ENCODE measurements at places on chromosomes 2 and 18.

- no peak for DNase-seq
These were observed 64.5 kb upstream of the NPAS2 start for GRCh38 chr2:100755441-100755840.

- DNase-seq = no peak
These were observed 149.5 kb upstream of the RBBP8 start for GRCh38 chr18:22783662-22784076.

GRCh38 chr2:31107591-31108300, 30.5 kb downstream of the GALNT14 start:
- no peak for DNase-seq

DNA sequence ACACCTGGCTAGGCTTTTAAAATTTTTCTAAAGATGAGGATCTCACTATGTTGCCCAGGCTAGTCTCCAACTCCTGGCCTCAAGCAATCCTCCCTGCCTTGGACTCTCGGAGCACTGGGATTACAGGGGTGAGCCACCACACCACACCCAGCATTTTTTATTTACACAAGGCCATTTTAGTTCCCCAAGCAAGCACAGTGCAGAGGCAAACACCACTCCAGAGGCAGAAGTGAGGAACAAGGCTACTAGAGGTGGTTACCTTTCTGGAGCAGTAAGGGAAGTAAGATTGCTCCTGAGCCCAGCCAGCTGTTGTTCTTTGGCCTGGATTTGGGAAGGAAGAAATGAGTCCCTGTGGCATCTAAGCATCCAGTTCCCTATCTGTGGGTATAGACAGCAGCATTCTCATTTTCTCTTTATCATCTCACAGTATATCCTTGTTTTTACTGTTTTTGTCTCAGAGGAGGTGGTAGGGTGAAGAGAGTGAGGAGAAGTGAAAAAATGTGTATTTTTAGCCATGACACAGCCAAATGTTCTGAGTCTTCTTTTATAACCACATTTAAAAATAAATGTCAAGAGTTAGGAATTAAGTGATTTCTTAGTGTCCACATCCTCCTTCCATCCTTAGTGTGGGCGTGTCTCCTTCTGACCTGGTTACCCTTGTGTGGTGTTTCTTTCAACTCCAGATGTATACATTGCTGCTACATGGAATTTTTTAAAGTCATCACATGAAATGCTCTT, 10.5 kb upstream of the TTC39C start:
- no peak for DNase-seq

DNA sequence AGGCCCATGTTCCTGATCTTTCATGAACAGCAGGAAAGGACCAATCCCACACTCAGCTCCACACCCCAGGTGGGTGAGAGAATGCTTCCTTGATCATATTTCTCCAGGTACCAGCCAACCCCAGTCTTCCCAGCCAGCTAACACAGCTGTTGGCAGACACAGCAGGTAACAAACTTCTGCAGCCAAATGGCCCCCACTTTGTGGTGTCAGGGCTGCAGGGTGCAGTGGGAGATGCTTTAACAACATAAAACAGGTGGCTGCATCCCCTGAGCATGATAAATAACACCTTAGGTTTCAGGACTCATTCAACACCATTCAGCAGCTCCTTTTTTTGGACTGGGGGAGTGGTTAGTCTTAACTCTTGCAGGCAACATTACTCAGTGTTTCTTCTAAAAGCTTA, 76.7 kb upstream of the ACAA2 start:
- DNase-seq = no peak

All from activated CD8-positive, alpha-beta memory T cell treated with anti-CD3 and anti-CD28 coated beads for 1 hour (primary cell).